Skeletal muscle cell (primary cell): ENCODE measurements at places on chromosomes 1 and 21.

DNA sequence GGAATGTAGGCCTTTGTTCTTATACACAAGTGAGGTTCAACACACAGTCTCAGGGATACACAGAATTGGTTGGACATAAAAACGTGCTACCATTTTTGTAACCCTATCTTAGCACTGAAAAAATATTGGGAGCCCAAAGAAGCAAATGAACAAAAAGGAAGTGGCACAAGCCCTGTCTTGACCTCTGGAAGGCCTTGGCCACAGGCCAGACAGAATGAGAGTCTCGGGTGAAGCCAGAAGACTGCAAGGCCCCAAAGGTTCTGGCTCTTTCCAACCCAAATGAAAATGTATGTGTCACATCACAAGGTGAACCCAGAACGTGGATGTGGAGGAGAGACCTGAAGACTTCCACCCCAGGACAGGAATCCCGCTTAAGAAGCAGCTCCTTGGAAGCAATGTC, 57.3 kb downstream of the PGBD5 start:
- no peak for DNase-seq

DNA sequence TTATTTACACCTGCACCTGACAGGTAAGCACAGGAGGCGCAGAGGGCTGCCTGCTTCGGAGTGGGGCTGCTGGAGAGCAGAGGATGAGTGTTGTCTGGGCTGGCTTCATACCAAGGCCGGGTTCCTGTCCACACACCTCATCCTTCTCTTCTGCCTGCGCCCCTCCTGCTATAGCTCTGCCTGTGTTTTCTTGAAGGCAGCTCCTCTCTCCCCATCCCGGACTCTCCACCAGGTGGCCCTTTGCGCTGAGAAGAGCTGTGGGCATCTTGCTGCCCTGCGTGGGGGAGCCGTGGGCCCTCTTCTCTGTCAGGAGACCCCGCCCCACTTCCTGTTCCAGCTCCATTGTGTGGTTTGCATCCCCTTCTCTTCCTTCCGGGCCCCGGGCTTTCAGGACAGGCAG, 35.0 kb downstream of the ARHGEF10L start:
- no peak for DNase-seq

- no peak for DNase-seq
These were observed 738 bp upstream of the KCNA2 start for GRCh38 chr1:110606657-110607535.

DNA sequence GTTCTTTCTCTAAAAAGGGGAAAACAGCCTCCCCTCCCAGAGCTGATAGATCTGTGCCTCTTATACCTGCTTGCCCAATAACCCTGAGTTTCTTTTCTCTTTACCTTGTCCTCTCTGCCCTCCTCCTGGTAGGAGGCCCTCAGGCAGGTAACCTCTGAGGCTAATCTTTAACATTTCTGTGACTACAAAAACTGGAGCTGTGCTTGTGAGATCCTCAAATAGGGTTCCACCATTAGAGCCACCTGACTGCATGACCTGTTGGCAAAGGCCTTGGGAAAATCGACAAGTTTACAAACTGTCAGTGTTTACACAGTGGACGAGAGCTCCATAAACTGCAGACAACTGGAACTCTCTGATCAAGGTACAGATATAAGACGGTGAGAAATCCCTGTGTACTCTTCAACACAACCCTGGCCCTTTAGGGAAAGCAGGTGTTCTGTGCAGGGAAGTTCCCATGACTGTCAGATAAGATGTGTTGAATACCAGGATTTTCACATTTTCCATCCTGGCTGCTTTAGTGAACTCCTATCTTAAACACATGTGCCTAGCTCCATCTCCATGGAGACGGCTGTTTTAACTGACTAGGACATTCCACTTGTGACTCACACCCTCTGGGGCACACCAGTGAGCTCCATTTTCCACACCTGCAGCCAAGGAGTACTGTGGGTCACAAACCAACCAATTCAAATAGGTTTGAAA, 38.3 kb downstream of the ECE1 start:
- DNase-seq = peak; percentile 66

DNA sequence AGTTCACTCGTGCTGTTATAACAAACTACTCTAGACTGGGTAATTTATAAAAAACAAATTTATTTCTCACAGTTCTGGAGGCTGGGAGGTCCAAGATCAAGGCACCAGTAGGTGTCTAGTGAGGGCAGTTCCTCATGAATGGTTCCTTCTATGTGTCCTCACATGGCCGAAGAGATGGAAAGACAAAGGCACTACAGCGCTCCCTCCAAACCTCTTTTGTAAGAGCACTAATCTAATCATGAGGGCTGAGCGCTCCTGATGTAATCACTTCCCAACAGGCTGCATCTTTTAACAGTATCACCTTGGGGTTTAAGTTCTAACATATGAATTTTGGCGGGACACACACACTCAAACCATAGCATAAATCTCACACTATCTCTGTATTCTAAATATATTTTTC, 54.0 kb upstream of the KANK4 start:
- DNase-seq = no peak

- no peak for DNase-seq
These were observed 223.1 kb downstream of the RPS6KC1 start for GRCh38 chr1:213274140-213274539.

- no peak for DNase-seq
These were observed 6.9 kb downstream of the PTPRF start for GRCh38 chr1:43537423-43538142.

- no peak for DNase-seq
These were observed 12.0 kb upstream of the TTLL10 start for GRCh38 chr1:1161683-1162079.

DNA sequence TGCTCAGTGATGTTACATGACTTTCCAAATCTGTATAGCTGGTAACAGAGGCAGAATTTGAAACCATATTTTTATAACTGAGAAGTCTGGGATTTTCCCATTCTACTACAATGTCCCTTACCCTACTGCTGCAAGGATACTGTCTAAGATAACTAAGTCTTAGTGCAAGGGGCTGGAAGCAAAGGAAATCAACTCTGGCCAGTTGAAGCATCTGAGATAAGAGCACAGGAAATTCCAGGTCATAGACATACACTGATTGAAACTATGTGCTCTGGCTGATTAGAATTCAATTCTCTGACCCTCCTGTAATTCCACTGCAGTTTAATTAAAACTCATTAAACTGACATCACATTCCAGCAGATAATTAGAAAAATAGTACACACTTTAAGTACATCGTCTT, 267.7 kb upstream of the C1orf87 start:
- DNase-seq = no peak

DNA sequence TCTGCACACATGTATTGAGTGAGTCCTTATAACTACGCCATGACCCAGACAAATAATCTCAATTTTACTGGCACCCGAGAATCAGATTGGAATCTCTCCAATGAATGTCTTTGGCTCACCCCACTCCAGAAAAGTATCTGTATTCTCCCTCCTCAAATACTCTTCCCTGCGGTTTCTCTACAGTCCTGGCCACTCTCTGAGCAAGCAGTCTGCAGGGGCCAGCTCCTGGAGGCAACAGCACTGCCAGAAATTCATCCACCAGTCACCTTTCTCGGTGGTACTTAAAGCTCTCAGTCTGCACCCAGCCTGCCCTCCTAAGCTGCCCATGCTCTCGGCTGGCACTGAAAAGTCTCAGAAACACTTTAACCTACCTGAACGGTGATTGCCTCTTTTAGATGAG, 16.1 kb upstream of the LYST start:
- DNase-seq = no peak

DNA sequence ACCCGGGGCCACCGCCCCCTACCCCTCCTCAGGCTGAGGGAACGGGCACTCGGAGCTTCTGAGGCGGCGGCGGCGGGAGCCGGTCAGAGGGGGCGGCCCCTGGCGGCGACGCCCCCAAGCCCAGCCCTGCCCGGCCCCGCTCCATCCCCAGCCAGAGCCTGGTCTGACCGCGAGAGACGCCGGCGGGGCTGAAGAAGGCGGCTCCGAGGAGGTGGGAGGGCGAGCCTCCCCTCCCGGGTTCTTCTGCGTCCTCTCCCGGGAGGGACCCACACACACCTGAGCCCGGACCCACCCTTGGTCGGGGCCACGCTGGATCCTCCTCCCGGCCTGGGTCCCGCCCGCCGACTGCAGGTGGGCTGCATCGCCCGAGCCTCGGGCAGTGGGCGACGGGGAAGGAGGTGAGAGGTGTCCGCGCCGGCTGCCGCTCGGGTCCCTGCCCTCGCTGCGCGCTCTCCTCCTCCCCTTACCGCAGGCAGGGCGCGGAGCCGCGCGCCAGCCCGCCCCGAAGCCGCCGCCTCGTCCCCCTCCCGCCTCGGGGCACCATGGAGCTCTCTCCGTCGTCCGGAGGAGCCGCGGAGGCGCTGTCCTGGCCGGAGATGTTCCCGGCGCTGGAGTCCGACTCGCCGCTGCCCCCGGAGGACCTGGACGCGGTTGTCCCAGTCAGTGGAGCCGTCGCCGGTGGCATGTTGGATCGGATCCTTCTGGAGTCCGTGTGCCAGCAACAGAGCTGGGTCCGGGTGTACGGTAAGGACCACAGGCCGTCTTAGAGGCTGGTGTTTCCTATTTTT, at the start of gene RASAL2:
Gene RASAL2 (plus strand): TSS at position 154 of the 788 bp plus-strand sequence. CDS start 389 bp downstream, at position 543.
- no peak for DNase-seq

DNA sequence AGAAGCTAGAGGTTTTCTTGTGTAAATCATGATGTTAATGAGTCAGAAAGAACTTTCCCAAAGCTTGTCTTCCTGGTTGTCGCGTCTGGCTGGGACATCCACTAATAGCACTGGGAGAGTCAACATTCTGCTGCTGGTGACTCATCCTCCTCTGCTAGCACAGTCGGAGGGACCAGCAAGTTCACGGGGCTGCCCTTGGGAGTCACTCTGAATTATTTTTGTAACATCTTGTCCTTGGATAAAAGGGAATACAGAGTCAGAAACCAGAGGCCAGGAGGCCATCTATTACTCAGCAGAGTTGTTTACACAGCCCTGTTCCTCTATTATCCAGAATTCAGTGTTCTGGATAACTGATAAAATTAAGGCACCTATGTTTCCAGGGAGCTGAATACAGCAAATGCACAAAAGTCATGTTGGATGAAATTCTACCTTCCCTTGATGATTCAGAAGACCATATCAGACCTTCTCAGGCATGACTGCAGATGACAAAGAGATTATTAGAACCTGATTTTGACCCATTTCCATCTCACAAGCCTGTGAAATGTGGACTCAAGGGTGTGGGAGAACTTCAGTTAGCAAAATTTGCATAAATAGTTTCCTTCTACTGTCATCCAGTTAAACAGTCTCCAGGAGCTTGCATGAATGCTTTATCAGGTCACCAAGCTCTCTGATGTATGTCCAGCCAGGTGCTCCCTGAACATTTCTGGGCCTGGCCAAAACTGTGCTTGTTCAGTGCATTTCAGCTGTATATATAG, 68.1 kb downstream of the JAK1 start:
- DNase-seq = peak; percentile 91

DNA sequence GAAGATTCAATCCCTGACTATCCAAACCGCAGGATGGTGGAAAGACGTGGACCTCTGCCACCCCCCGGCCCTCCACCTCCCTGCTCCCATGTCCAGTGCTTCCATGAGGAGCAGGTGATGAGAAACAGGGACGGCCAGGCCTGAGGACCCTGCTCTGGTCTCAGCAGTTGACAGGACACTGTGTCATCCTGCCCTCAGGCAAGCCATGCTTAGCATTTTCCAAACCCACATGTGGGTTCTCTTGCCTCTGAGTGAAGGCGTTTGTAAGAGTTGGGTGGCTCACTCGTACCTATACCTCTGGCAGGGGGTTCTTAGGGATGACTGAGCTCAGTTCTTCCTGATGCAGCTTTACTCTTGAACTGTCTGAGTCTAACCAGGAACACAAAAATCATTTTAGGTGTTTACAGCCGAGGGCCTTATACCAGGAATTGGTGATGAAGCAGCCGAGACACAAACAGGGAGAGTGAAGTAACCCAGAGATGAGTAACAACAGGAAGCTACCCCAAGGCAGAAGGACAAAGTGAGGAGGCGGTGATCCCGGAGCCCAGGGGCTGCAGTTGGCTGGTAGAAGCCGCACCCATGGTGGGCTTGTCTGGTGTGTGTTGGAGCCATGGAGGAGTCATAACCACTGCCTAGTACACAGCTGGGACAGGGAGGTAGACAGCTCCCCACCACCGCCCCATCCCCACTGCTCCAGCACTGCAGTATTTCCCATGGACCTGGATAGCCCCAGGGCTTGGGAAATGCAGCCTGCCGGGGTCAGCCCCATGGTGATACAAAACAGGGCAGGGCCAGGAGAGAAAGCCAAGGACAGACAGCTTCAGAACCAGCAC, 21.4 kb downstream of the MYBPH start:
- no peak for DNase-seq

DNA sequence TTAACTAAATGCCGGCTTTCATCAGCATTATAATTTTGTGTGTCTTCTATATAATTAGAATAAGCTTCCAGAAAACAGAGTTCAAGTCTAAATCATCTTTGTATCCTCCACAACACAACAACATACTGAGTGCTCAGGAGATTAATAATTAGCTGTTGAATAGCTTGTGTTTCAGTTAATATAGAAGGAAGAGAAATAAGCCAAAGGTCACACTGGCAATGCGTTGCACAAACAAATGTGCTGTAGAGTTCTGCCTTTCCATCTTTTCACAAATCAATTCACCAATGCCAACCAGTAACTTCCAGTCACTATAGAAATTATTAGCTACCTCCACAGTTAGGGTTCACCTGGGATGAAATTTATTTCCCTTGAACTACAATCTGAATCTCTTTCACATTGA, 132.0 kb downstream of the LMX1A start:
- no peak for DNase-seq

GRCh38 chr1:3454811-3455618, 550 bp downstream of the ARHGEF16 start:
- no peak for DNase-seq

GRCh38 chr1:164498792-164499191, 60.2 kb upstream of the PBX1 start:
- no peak for DNase-seq

DNA sequence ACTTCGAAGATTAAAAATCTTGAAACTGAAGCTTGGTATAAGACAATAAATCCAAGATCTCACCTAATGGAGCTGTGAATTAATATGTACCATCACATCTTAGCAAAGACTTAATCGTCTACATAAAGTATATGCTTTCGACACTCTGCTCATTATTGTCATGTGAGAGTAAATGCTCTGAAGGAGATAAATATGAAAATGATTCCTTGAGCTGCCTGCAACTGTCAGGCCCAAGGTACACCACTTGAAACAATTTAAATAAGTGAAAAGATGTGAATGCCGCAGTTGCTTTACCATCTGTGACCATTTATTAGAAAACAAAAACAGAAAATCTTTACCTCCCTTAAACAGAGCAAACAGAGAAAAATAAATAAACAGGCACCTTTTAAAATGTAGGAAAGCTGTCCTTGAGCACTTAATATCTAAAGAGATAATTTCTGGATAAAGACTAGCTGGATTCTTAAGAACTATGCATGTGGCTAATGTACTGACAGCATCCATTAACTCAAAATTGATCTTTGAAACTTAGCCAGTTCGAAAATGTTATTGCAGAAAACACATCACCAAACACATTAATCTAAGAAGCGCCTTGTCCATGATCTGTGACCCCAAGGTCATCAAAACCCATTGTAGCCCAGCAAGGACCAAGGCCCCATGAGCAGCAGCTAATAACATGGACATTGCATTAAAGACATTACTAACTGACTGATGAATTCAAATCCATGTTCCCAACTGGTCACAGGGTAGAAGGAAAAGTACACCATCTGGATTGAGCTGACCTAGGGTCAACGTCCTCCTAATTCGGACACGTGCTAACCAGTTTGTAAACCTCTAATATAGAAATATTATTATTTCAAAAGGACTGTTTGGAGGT, 18.3 kb upstream of the KRTAP7-1 start:
- no peak for DNase-seq

- DNase-seq = peak; percentile 47
These were observed 239.4 kb downstream of the BACH1 start for GRCh38 chr21:29538115-29538514.

- DNase-seq = no peak
These were observed 14.9 kb downstream of the ODF2L start for GRCh38 chr1:86381223-86381622.
